Dorsolateral prefrontal cortex (tissue), 122 donors: ENCODE measurements at places on chromosomes 5 and 9. TPM values are rescaled to one million over a fixed set of nuclear protein-coding genes. Genes with fewer than 3 reads are reported as not detected.

FSTL4 gene
- 24.7 TPM for total RNA-seq

COL23A1 gene
- 5.9 TPM for total RNA-seq

GABRA1 gene
- total RNA-seq = 148 TPM

SLC23A1 gene
- total RNA-seq = not detected

PCDHB10 gene
- 10.4 TPM for total RNA-seq

SPATA31E1 gene
- not detected for total RNA-seq

STPG3 gene
- total RNA-seq = not detected

IL3 gene
- not detected for total RNA-seq

ZBED3 gene
- 16.8 TPM for total RNA-seq

SCGB3A2 gene
- total RNA-seq = not detected

CDH9 gene
- 26.4 TPM for total RNA-seq

- no peak for DNase-seq
These were observed 842 bp downstream of the TMED7 start for GRCh38 chr5:115624994-115625393.

DNA sequence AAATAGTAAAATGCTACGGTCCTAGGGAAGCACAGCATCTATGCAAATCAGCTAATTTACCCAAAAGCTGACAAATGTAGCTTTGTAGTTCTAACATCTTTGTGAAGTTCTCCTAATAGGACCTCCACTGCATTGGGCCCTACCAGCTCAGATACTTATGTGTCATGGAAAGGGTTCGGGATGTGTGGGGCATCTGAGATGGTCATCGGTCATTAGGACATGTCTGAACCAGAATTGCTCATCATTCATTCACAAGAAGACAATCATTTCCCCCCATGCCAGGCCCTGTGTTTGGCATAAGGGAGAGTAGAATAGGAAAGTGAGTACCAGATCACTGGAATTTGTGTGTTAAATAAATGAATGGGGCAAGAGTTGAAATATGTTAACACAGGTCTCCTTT lies 35.7 kb downstream of the PWWP2A start:
- no peak for DNase-seq

- DNase-seq = no peak
These were observed 145.0 kb upstream of the SMC2 start for GRCh38 chr9:103949096-103949495.

DNA sequence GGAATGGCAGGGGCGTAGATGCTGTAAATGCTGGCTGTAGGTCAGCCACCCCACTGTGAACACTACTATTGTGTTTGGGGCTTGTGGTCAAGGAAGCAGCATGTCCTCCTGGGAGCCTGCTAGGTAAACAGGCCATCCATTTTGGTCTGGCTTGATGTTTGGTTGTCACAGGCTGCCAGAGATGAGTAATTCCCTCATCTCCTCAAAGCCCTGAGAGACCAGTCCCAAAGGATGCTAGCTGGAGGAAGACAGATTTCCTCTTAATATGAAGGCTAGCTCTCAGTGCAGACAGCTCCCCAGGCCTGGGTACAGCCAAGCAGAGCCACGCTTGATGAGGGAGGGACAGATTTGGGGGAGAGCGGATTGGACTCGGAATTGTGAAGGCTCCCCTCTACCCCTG lies 72.5 kb upstream of the MAP1B start:
- no peak for DNase-seq

- no peak for DNase-seq
These were observed 126.8 kb downstream of the EHMT1 start for GRCh38 chr9:137745541-137745991.

- no peak for DNase-seq
These were observed 427.6 kb upstream of the WWC1 start for GRCh38 chr5:167863883-167864282.

GRCh38 chr9:20408513-20408912 lies 213.8 kb downstream of the MLLT3 start:
- no peak for DNase-seq

DNA sequence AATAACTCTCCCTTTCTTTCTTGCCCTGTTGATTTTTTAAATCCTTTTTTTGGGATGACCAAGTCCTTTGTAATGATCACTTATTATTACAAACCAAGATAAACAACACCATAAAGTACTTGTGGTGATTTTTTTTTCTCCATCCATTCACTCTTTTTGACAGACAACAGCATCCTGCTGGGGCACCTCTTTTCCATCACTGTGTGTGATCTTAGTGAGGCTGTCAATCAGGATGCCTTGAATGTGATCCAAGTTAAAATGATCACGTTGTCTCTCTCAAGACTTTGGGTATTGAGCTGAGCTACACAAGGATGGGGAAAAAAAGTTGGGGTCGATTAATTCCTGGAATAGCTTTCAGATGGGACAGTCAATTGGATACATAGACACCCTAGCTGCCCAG lies 73.6 kb upstream of the PPP2R2B start:
- no peak for DNase-seq

- DNase-seq = no peak
These were observed 71.5 kb downstream of the WNK2 start for GRCh38 chr9:93255494-93255867.

- no peak for DNase-seq
These were observed 361.3 kb downstream of the NR2F1-AS1 start for GRCh38 chr5:93219641-93220145.

GRCh38 chr5:102895234-102895633 lies 140.1 kb downstream of the PAM start:
- DNase-seq = no peak

DNA sequence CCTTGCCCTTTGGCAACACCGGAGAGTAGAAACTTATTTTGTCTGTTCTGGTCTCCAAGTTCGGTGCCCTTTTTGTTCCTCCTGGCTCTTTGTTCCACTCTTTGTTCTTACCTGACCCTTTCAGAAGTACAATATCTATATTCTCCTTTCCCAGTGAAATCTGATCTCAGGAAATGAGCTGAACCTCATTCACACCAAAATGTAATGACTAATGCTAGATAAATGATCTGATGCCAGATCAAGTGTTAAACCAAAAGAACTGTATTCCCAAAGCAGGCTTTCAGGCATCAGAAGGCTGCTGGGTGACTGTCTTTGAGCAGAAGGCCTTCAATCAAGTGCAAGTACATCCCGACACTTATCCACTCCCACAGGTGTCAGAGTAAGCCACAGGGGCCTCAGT lies 156.4 kb downstream of the SPOCK1 start:
- no peak for DNase-seq

- DNase-seq = no peak
These were observed at the start of gene C5 for GRCh38 chr9:121050128-121050988. C5 (minus strand) TSS chr9:121050275; CDS start chr9:121050246, 29 bp downstream.

DNA sequence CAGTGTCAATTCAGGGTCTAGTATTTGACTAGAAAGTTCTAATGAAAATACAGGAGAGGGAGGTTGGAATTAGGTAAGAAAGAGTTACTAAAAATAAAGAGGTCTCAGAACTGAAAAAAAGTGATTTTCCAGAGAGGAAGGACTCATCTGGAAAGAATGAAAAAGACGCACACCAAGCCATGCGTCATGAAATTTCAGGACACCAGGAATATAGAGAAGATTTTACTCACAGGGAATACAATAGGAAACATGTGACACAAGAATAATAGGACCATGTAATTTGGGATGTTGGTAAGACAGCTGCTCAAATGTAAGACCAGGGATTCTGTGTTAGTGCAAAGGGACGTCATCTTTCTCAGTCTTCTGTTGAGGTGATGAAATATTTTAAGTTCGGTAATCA lies 224.7 kb downstream of the GDNF start:
- DNase-seq = no peak

DNA sequence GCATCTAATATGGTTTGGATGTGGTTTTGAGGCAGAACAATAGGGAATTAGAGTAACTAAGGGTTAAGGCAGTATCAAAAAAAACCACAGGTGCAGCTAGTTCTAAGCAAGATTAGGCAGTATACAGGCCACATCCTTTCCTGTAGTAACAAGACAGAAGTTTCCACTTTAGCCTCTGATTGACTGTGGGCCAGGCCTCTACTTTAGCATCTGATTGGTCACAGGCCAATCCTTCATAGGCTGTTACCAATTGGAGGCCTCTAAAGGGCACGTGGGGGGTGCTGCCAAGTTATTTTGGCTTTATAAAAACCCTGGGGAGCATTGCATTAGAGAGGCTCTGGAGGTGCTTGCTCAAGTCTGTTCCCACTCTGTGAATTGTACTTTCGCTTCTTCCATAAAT lies 144.1 kb upstream of the ST8SIA4 start:
- DNase-seq = no peak

DNA sequence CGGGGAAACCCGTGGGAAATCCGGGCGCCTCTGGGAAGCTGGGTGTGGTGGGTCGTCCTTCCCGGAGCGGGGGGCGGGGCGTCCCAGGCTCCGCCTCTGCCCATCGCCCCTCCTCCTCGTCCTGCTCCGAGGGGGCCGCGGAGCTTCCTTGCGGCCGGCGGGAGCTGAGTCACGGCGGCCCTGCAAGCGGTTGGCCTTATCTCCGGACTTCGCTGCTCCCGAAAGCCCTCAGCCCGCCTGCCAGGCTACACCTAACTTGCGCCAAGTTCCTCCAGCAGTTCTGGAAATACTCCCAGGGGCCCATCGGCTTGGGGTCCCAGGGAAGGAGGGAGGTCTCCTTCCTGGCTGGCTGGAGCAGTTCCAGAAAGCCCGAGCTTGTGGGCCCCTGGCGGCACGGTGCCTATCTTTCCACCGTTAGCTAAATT lies 54.1 kb upstream of the CDKN2AIPNL start:
- peak; percentile 79 for DNase-seq
